CD4-positive, alpha-beta memory T cell (primary cell): ENCODE measurements at places on chromosomes 12 and 14. TPM values are rescaled to one million over a fixed set of nuclear protein-coding genes. Genes with fewer than 3 reads are reported as not detected.

Gene TIMELESS
- 7.3 TPM for total RNA-seq

Gene PTPRR
- total RNA-seq: not detected

- no peak for DNase-seq
These were observed 80.1 kb downstream of the IRF2BPL start for GRCh38 chr14:76948213-76948947.

- no peak for DNase-seq
These were observed 38.8 kb upstream of the EML1 start for GRCh38 chr14:99754141-99755067.
